ENCODE measurements at places on chromosomes 6 and 20.

DNA sequence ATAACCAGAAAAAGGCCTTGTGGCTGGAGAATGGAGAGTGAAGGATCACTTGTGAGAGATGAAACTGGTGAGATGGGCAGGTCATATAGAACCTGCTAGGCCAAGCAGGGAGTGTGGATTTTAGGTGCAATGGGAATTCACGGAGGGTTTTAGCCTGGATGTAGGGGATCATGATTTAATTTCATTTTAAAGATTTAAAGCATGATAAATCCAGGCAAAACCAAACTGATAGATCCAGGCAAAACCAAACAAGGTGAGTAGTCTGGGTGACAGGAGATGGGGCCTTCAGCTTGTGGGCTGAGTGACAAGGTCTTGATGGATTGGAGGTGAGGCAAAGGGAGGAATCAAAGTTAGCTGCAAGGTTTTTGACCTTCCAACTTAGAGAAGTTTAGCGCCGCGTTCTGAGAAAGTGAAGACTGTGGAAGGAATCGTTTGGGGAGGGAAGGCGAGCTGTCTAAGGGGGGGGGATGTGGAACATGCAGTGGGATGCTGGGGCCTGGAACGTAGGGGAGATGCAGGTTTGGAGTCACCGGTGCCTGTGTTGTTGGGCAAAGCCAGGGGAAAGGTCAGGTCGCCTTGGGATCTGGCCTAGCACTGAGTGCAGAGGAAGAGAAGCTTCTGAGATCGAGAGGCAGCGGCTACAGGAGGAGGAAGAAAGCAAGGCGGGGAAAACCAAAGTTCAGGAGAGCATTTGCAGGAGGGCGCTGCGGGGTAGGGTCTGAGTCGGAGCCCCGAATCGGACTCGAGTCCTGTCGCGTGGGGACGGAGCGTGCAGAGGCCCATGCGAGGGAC lies 1.3 kb upstream of the PLCG1 start:
- no peak for DNase-seq

DNA sequence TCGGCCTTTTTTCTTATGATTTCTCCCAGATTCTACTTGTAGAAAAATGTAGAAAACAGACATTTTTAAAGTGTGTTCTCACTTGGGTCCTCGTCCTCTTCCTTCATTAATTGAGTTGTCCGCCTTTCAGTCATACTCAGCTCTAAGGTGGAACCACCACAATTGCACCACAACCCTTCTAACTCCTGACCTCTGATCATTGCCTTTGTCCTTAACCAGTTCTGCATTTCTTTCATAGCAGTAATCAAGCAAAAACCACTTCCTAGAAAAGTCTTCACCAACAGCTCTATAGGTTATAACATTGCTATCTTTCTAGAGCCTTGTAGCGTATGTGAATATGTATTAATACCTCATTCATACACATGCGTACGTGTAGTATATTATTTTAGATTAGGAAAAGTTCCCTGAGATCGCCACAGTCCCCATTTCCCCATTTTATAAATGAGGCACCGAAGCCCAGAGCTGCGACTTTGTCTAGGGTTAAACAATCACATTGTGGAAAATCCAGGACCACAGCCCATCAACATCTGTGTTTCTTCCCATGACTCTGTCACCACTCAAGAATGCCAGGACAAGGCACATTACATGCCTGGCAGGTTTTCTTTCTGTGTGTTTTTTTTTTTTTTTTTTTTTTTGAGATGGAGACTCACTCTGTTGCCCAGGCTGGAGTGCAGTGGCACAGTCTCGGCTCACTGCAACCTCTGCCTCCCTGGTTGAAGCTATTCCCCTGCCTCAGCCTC lies 175.5 kb downstream of the BTBD3 start:
- no peak for DNase-seq

GRCh38 chr6:37704066-37704465 lies 6.4 kb upstream of the MDGA1 start:
- no peak for DNase-seq

- peak; percentile 30 for DNase-seq
These were observed 25.6 kb upstream of the HLA-DQB1 start for GRCh38 chr6:32692019-32692418.

- DNase-seq: no peak
These were observed 300.9 kb downstream of the DHX35 start for GRCh38 chr20:39263076-39263475.

GRCh38 chr6:82362878-82363427 lies 664 bp upstream of the TPBG start:
- no peak for DNase-seq

GRCh38 chr6:162058281-162058875 lies 669.2 kb downstream of the PRKN start:
- no peak for DNase-seq

GRCh38 chr6:167401525-167402194 lies 76.8 kb downstream of the TTLL2 start:
- DNase-seq: no peak

- DNase-seq: no peak
These were observed 200.9 kb downstream of the CLIC5 start for GRCh38 chr6:45814772-45815171.

- no peak for DNase-seq
These were observed 14.2 kb downstream of the VAPB start for GRCh38 chr20:58403272-58403671.

- DNase-seq: no peak
These were observed 13.7 kb downstream of the BPIFA1 start for GRCh38 chr20:33249456-33249855.

- DNase-seq: no peak
These were observed 58.7 kb downstream of the BCKDHB start for GRCh38 chr6:80165143-80165542.

DNA sequence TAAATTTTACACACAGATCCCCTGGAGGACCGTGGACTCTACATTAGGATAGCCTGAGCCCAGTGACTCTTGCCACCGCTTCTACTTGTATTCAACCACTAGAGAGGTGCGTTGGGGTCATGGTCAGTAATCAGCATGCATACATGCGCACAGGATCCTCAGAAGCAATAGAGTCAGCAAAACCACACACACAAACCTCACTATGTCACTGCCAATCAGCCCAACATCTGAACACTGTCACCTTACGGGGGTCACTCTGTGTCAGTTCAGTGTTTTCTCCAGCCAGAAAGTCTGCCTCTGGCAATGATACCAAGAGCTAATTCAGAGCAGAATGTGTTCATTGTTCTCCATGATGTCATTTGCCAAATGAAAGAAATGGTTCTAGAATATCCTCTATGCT lies 225.3 kb downstream of the KHDC1L start:
- no peak for DNase-seq

- no peak for DNase-seq
These were observed 110.4 kb downstream of the PLCB4 start for GRCh38 chr20:9179193-9179802.

- no peak for DNase-seq
These were observed 176.6 kb upstream of the FERMT1 start for GRCh38 chr20:6299456-6299855.

GRCh38 chr6:7959453-7959852 lies 48.9 kb upstream of the TXNDC5 start:
- DNase-seq: no peak

DNA sequence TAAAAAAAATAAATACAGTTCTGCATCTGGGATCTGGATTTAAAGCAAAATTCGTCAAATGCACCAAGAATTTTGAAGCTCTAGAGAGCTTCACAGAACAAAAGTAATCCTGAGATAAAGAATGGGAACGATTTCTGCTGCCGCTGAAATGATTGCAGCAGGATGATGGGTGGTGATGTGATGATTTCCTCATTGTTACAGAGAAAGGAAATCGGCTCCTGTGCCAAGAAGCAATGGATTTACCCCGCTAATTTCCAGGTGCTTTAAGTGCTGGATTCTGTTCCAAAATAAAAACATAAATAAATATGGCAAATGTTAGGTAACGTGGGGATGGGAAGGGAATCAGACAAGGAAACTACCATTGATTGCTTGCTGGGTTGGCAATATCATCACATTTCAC lies 1067.9 kb upstream of the MAP3K7 start:
- no peak for DNase-seq

DNA sequence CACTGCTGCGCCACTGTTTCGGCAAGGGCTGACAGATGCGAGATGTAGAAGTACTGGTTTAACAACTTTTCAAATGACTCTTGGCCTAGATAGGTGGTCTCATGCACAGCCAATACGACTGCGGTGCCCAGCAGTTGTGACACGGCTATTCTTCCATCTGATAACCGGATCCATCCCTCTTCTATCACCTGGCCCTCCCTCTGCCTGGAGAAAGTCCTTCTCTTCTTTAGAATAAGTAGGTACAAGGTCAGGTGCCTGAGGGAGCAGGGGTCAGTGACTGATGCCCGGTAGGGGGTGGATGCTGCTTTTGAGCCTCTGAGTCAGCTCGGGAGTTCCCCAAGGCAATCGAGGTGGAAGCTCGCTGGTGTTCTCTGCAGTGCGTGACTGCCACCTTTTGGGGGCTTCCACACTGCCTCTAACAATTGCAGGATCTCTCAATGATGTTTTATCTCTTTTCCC lies 166.8 kb upstream of the GRIK2 start:
- DNase-seq: peak; percentile 2

- no peak for DNase-seq
These were observed 3.2 kb upstream of the SDHAF4 start for GRCh38 chr6:70563530-70563929.

GRCh38 chr20:38452880-38453624 lies 17.9 kb upstream of the SNHG17 start:
- peak; percentile 92 for DNase-seq

- DNase-seq: no peak
These were observed 57.1 kb downstream of the GNAS start for GRCh38 chr20:58909585-58909984.

GRCh38 chr20:61173961-61174725 lies 77.9 kb upstream of the CDH4 start:
- DNase-seq: no peak

GRCh38 chr6:138656364-138657064 lies 117.1 kb upstream of the CCDC28A start:
- DNase-seq: no peak

DNA sequence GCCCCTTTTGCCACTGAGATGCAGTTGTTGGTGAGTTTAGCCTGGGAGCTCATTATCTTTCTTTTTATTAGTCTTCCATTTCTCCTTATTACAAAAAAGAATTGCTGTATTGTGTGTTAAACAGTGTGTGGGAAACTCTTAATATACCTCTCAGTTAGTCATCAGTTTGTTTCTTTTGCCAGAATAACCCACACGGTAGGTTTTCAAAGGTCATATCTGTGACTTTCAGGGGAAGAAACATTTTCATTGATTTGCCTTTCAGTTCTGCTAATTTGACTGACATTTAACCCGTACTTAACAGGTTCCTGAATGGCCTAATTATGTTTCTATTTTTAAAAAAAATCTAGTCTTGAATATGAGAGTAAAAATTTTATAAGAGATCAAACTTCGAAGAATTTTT lies 145.3 kb downstream of the KHDC1L start:
- no peak for DNase-seq

DNA sequence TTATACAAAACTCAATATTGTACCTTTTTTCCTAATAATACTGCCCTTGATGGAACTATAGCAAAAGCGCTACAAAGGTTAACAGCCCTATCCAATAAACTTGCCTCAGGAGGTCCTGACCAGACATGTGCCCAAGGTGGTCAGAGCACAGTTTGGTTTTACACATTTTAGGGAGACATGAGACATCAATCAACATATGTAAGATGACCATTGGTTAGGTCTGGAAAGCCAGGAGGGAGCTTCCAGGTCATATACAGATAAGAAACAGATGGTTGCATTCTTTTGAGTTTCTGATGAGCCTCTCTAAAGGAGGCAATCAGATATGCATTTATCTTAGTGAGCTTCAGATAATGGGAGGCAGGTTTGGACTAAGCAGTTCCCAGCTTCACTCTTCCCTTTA lies 91.6 kb downstream of the PLG start:
- DNase-seq: no peak

- no peak for DNase-seq
These were observed 16.9 kb downstream of the RARS2 start for GRCh38 chr6:87572883-87573282.

- DNase-seq: no peak
These were observed 4.1 kb upstream of the CEP250 start for GRCh38 chr20:35451295-35451694.

DNA sequence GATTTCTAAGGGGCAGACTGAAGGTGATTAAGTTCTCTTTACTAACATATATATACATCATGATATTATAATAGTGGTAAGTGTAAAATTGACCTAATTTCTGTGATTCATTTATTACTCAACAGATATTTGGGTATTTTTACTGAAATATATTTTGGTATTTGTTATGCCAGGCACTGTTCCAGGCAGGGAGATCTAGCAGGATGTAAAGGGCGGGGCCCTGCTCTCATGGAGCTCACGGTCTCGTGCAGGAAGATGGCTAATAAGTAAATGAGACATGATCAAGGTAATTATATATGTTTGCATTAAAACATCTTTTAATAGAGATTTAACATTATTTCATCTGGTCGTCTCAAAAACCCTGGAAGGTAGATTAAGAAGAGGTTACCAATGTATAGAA lies 27.7 kb downstream of the FAM50B start:
- DNase-seq: no peak

DNA sequence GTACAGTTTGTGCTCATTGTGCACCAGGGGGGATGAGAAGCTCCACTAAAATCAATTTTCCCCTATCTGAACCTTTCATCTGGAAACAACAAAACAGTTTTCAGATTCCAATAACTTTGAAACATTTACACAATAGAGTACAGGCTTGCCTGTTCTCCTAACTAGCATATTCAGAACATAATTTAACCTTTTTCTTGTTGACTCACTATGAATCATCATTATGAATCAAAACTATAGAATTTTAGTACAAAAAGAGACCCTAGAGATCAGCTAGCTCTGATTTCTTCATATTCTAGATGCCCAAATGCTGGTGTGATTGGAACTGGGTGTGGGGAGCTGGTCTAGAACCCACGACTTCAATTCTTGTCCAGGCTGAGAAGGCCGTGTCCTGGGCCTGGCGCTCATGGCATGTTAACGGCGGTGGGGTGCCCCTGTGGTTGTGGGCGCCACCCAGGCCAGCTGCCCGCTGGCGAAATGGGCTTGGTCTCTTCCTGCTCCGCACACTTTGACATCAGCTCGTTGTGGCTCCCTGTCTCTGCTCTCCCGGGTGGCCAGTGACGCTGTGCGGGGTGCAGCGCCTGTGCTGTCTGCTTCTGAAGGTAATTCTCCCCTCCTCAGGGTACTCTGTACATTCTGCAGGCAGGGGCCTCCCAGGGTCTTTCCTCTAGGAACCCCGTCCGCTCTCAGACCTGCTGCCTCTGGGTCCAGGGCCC lies 29.9 kb upstream of the AGPAT4 start:
- no peak for DNase-seq

- no peak for DNase-seq
These were observed 217.7 kb downstream of the ATXN1 start for GRCh38 chr6:16543521-16543920.

DNA sequence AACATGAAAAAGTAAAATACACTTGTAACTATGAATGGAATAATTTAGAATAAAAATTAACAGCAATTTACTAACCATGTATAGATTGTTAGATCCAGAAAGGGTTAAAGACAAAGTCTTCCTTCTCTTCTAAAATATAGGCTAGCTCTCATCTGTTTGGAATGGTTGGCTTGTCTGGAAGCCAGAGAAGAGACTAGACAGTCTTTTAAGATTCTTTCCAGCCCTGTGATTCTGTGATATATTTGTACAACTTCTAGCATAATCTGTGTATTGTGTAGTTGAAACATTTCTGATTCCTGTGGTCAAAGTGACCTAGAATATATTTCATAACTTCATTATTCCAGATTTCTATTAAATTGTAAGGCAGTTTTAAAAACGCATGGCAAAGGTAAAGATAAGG lies 196.6 kb downstream of the UST start:
- DNase-seq: no peak

Measured in hematopoietic multipotent progenitor cell treated with erythropoietin and hydrocortisone succinate and interleukin-3 and kit ligand, for 8 days (in vitro differentiated cells).